Brain microvascular endothelial cell (primary cell): ENCODE measurements at places on chromosomes 7 and 10.

DNA sequence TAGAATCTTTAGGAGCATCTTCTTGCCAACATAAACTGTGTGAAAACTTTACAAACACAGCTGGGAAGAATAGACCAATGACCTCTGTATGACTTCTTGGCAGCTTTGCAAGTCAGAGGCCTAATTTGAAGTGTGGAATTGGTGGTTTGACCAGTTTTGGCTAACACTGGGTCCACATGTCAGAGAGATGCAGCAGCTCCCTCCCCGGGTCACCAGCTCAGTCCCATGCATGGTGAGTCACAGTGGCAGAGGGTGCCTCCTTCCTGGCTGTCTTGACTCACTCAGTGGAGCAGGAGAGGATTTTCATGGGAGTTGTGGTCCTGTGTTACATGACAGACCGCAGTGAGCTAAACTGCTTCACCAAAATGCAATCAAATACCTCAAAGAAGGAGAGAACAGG lies 8.2 kb upstream of the STARD3NL start:
- DNase-seq = peak; percentile 87

DNA sequence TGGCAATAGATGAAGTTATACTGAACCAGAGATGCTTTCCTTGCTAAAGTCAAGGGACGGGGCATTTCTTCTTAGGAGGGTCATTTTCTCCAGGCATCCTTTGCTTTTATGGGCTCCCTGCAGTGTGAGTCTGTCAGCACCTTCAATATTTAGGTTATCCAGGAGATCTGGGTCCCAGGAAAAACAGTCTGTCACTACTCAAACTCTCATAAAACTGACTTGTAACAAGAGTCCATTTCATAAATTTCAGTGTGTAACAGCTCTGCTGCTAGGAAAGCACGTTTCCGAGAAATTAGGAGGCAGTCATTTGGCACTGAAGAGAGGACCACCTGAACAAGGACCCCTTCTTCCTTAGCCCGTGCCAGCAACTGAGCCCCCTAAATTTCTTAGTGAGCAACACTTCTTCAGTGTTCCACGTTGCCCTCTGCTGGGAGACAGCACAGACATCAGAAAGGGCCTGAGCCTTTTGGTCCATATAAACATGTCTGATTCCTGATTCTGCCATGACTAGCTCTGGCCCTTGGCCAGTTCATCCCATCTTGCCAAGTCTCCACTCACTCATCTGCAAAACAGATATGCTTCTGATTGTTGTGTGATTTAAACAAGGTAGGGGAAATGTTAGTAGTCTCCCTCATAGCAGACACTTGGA lies 7.2 kb downstream of the GCC1 start:
- DNase-seq = peak; percentile 20

GRCh38 chr7:101232141-101232850 lies 5.3 kb downstream of the CLDN15 start:
- DNase-seq = no peak

- peak; percentile 65 for DNase-seq
Measured at GRCh38 chr7:71735961-71736556, 604.1 kb downstream of the GALNT17 start.

GRCh38 chr10:72753760-72754231 lies 61.9 kb downstream of the MCU start:
- no peak for DNase-seq

DNA sequence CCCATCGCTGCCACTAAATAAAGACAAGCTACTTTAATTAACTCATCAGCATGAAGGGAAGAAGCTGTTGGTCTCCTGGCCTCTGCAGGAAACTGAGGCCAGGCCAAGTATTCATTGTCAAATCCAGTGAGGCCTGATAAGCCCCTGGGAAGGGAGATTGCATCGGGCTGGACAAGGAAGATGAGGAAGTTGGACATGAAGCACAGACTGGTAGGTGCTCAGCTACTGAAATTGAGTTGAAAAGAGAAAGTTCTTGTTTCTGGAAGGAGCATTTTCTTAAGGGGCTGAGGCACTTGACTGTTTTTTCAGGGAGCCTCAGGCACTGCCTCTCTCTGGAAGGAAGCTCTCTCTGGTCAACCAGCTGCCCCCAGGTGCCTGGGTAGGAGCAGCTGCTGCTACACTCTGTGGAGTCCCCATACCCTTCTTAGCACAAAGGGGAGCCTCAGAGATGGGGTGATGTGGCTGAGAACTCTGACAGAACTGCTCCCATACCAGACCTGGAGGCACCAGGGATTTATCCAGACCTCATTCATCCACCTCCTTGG lies 90.3 kb upstream of the IKZF1 start:
- DNase-seq = no peak

- no peak for DNase-seq
Measured at GRCh38 chr10:78567680-78568455, 500.9 kb upstream of the ZMIZ1 start.

- no peak for DNase-seq
Measured at GRCh38 chr10:1284076-1284475, 227.9 kb downstream of the WDR37 start.

DNA sequence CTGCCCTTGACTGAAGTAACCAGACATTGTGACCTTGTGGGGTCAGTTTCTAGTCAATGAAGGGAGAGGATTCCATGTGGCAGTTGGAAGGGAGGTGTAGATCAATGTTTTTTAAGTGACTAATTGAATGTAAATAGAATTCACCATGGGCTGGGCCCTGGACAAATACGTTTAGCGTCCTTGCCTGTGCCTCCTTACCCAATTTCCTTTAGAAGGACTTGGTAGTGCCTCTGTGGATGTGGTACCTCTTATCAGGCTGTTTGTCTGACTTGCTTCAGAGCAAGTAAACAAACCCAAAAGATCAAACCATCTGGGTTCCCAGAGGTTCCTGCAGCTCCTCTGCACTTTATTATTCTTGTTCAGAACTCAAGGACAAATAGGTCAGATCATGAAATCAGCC lies 4.3 kb upstream of the KAT6B start:
- DNase-seq = no peak

- no peak for DNase-seq
Measured at GRCh38 chr10:30034433-30035137, 24.8 kb downstream of the JCAD start.

DNA sequence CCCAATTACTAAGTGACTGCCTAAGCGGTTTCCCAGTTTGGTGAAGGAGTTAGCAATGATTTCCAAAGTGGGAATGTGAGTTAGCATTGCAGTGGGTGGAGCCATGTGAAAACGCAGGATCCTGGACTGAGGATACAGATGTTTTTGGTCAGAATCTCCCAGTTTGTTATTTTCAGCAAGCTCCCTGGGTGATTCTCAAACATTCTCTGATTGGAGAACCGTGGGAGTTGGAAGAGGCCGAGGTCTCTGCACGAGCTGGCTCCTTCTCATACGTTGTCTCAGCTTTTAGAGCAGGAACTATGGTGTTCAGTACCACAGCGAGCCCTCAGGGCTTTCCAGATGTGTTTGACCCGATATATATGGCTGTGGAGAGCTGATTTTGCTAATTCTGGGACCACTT lies 396.5 kb upstream of the NPVF start:
- peak; percentile 36 for DNase-seq

GRCh38 chr10:51029172-51029641 lies 45.1 kb upstream of the PRKG1 start:
- no peak for DNase-seq

- DNase-seq = peak; percentile 86
Measured at GRCh38 chr10:17229016-17229716, 1.1 kb downstream of the VIM start.

DNA sequence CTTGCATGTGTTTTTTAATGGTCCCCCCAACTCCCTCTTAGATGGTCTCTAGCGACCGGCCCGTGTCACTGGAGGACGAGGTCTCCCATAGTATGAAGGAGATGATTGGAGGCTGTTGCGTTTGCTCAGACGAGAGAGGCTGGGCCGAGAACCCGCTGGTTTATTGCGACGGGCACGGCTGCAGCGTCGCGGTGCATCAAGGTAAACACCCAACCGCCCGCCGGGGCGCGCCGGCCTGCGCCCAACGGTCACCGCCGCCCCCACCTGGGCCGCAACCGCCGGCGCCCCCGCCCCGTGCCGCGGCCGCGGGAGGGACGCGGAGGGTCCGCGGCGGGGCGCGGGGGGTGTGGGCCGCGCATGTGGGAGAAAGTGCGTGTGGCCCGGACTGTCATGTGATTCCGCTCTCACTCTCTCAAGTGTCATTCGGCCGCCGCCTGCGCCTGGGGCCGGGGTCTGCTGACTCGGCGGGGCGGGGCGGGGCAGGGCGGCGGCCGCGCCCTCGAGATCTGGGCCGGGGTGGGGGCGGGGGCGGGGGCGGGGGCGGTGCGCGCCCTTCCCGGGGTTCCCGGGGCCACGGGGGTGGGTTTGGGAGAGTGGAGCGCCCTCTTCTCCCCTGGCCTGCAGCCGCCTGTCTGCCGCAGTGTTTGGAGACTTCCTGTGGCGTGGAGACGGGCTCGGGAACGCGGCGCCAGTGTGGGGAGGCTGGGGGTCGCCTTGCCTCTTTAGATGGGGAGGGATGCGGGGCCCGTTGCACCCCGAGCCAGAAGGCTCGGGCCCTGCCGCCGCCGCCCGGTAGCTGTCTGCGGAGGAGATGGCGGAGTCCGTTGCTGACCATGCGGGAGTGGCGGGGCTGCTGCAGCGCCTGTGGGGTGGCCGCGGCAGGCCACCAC lies 817 bp downstream of the MLLT10 start:
- no peak for DNase-seq

DNA sequence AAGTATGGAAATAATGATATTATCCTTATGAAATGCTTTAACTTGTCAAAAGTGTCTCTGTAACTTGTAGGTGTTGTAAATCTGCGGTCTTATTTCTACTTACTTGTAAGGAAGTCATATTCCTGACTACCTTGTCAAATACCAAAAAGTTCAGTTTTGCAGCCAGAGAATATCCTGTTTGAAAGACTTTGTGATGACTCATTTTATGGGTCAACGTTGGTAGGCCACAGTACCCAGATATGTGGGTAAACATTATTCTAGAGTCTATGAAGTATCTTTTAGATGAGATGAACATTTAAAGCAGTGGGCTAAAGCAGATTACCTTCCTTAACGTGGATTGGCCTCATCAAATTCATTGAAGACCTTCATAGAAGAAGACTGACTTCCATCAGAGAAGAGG lies 195.3 kb downstream of the PPP1R9A start:
- peak; percentile 27 for DNase-seq

DNA sequence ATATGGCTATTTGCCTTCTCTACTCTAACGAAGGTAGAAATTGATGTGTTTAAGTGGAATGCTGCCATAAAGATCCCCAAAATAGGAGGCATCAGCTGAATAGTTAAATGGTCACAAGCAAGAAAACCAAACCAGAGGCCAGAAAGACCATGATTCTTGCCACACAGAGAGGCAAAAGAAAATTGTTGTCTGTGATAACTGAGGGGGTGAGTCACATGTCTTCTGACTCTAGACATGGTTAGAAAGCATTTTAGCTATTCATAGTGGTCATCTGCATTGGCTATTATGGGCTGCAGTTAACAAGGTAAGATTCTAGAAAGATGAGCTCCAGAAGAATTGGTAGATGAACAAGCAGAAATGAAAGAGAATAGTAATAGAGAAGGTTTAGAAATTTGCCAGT lies 361.4 kb upstream of the NPSR1 start:
- peak; percentile 67 for DNase-seq

- DNase-seq = no peak
Measured at GRCh38 chr10:49689882-49690510, 10.5 kb downstream of the C10orf53 start.

GRCh38 chr10:128116851-128117615 lies 9.2 kb downstream of the MKI67 start:
- no peak for DNase-seq

DNA sequence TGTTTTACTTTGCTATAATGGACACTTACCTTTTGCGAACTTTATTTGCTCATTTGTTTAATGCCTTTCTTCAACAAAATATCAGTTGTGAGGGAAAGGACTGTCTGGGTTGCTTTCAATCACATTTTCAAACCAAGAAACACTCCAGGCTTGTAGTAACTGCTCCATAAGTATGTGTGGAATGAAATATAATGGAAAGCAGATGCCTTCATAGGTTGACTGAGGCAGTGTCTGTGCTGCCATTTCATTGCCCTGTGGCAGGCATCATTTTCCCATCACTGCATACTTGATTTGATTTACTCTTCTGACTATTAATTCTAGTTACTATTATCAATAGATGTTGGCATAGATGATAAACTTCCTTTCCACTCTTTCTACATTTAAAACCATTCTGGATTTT lies 762.3 kb downstream of the CNTNAP2 start:
- DNase-seq = no peak

- DNase-seq = peak; percentile 76
Measured at GRCh38 chr10:95133016-95133752, 60.9 kb upstream of the ACSM6 start.

DNA sequence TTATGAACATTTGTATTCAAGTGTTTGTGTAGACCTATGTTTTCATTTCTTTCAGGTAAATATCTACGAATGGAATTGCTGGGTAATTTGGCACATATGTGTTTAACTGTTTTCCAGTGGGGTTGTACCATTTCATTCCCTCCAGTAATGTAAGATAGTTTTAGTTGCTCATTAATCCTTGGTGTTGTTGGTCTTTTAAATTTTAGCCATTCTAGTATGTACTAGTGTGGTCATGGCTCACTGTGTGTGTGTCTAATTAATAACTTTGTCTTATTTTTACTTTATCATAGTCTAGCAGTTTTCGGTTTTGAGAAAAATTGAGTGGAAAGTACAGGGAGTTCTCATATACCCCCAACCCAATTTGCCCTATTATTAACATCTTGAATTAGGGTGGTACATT lies 278.8 kb downstream of the CAMK1D start:
- DNase-seq = no peak

GRCh38 chr7:56250135-56250534 lies 133.9 kb upstream of the NUPR2 start:
- DNase-seq = no peak

GRCh38 chr10:131641231-131641630 lies 259.6 kb upstream of the PPP2R2D start:
- no peak for DNase-seq

DNA sequence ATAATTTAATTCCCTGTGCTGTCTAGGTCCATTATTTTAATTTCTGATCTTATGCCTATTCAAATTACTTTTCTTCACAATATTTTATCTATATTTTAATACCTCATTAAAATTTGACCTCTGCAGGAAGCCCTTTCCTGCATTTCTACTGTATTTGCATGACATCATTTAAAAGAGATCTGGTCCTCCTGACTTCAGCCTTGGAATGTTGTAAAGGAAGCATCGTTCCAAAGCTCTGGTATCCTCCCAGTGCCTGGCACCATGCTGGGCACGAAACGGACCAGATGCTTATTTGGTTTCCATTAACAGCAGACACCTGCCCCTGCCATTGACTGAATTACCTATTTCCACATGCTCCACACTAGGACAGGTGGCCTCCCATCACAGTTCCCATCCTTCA lies 247.5 kb downstream of the KLF6 start:
- DNase-seq = no peak

GRCh38 chr7:108421720-108422331 lies 34.4 kb downstream of the NRCAM start:
- DNase-seq = no peak

DNA sequence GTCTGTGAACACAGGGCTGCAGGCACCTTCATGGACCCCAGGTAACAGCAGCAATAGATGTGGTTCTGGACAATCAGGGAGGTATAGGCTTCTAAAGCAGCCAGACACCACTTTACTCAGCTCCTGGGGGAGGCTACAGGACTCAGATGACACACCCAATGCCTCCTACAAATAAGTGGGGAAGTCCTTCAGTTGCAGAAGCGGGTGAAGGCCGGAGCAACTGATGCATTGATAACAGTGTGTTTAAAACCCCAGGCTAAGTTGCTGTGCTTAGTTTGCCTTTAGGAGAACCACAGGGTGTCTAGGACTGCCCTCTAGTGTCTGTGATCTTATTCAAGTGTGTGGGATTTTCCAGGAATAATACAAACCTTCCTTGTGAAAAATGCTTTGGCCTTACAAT lies 5.9 kb upstream of the ITGA8 start:
- peak; percentile 52 for DNase-seq
